T-helper 2 cell (primary cell): ENCODE measurements at places on chromosomes 11 and 22.

- DNase-seq, result no peak
These were observed 146.2 kb downstream of the ARHGAP42 start for GRCh38 chr11:100833276-100833675.

- no peak for DNase-seq
These were observed 434.5 kb upstream of the B3GAT1 start for GRCh38 chr11:134846328-134847082.

DNA sequence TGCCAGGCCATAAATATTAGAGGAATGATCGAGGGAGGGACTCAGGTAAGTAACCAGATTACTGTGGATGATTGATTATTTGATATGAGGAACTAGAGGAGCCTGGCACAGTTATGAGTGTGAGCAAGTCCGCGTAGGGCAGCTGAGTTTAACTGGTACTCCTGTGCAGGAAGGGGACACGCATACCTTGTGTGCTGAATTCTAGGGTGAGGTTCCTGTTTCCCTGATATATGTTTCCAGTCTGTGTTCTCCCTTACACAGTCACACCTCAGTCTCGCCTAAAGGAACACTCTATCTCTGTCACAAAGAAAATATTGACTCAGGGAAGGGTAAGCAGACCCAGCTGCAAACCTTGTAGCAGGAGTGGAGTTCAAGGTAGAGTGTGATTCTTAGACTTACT lies 17.4 kb downstream of the SGSM3 start:
- no peak for DNase-seq

GRCh38 chr22:17213976-17214375 lies 5.3 kb downstream of the ADA2 start:
- DNase-seq, result no peak

DNA sequence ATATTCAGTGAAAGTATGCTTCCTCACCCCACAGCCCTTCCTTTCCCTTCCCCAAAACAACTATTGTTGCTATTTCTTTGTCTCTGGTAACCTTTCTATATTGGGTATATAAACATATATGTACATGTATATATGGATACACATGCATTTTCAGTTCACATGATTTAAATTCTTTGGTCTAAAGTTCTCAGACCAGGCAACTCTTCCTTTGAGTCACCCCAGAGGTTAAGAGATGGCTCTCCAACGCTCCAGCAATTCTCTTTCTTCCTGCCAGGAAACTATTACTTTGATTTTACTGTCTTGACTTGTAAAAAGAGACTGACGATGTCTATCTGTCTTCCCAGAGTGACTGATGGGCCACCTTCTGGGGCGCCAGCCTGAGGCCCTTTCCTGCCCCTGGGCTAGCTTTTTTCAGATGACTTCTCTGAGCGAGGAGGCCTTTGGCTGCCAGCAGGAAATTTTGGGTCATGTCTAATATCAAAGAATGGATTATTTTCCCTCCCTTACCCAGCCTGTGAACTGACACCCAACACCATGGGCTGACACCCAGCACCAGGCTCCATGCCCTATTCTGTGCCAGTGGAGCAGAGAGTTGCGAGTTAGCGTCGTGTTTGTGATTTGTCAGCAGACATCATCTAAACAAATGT lies 14.4 kb upstream of the ST3GAL4 start:
- no peak for DNase-seq

DNA sequence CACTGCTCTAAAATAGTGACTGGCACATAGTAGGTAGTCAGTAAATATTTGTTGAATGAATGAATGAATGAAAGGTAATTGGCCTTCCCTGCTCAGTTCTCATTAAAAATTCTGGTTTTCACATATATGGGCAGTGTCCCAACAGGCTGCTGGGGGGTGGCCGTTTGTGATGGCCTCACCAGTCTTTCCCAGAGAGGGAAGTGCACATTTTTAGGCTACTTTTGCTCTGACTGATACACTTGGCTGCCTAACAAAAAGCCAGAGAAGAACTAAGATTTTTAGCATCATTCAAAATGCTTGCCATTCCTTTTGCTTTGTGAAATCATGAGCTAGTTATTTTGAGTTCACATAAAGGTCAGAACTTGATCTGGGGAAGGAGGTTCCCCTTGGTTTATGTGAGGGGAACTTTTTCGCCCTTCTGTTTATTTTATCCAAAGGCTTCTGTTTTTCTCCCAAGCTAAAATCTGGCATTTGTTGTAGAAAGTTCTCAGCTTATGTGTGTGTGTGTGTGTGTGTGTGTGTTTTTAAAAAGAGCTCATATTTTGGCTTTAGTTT lies 83.1 kb downstream of the PTPRJ start:
- DNase-seq, result no peak

- DNase-seq, result no peak
These were observed 66.2 kb upstream of the NECTIN1 start for GRCh38 chr11:119795231-119795630.

- no peak for DNase-seq
These were observed 387.1 kb downstream of the SOX6 start for GRCh38 chr11:15969281-15969680.

DNA sequence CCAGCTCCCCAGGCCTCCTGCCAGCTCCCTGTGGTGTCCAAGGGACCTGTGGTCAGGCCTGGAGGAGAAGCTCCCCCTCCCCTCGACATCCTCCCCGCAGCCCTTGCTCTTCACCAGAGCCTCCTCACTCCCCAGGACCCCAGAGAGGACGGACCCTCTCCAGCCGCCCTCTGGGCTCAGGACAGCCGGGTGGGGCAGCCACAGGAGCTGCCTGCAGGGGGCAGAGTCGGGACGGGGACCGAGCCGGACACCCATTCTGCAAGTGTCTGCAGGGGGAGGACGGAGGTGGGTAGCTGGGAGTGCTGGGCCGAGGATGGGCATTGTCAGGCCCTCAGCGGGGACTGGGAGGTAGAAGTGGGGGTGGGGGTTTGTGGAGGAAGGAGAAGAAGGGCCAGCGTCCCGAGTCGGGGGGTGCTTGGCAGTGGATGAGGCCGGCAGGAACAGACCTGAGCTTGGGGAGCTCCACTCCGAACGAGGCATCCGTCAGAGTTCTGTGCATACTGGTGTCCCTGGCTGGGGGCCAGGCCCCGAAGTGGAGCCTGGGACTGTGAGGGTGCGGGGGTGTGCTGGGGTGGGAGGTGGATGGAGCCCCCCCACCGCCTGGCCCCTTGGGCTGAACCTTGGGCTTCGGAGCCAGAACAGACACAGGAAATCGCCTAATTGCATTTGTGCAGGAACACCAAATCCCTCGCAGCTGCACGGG lies 15.2 kb downstream of the PRR33 start:
- DNase-seq, result no peak

GRCh38 chr11:114033066-114033465 lies 26.4 kb upstream of the ZBTB16 start:
- no peak for DNase-seq

DNA sequence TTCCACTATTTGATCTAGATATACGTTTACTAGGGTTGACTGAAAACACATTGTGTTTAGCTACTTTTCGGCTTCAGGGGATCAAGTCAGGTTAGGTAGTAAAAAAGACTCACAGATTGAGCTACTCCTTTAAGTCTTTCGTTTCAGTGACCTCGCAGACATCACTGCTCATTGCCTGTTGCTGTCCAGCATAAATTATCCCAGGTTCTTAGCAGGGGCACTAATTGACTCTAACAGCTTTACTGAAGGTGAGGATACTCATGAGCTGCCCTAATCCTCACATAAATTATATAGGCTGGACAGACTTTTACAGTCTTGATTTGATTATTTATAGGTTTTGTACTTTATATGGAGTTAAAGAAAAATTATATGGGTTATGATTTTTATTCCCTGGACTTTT lies 3.7 kb downstream of the CARD18 start:
- no peak for DNase-seq

GRCh38 chr11:130418756-130419155 lies 9.7 kb downstream of the ADAMTS8 start:
- DNase-seq, result no peak

GRCh38 chr11:4809246-4809645 lies 5.1 kb upstream of the OR52R1 start:
- no peak for DNase-seq

DNA sequence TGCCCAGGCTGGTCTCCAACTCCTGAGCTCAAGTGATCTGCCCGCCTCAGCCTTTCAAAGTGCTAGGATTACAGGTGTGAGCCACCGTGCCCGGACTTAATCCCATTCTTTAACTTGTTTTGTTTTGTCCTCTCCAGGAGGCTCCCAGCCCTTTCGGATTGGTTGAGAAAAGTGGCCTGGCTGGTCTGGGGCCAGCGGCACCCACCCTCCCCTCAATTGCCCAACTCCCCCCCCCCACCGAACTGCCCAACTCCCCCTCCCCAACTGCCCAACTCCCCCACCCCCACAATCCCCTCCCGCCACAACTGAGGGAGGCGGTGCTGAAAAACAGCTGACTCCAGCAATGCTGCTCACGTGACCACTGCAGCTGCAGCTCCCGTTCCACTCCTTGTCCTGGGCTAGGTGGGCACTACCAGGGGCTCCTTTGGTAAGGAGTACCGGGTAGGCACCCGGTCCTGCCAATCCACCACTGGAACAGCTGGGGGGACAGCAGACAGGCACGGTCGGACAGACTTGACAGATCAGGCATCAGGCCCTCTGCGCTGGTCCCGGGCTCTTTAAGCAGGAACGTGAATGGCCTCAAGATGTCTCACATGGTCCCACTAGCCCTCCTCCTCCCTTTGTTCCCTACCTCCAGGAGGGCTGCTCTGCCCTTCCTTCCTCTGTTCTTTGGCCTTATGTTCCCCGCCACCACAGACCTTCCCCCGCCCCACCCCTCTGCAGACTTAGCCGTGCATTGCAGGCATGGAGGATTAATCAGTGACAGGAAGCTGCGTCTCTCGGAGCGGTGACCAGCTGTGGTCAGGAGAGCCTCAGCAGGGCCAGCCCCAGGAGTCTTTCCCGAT lies at the start of gene TCN2:
Gene TCN2, plus strand, starts transcription at position 720 of the 845 bp plus-strand sequence. CDS start 158 bp downstream, outside the sequence.
- no peak for DNase-seq

- no peak for DNase-seq
These were observed 3.8 kb downstream of the SMTNL1 start for GRCh38 chr11:57541169-57541568.

DNA sequence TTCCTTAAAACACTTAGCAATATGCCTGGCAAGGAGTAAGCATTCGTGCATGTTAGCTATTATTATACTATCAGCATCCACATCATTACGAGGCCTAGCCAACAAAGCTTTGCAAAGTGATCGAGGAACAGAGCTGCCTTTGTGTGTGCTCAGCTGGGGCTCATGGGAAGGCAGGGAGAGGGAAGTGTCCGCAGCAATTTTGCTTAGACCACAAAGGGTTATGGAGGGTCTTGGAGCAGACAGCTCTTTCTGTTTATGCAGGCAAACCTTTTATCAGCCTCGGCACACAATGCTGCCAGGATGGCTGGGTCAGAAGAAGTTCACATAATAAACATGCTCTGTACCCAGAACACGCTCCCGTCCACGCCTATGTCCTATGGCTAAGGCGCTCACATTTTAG lies 10.9 kb upstream of the DKK3 start:
- DNase-seq, result no peak

- no peak for DNase-seq
These were observed 12.0 kb downstream of the SART1 start for GRCh38 chr11:65973439-65974110.

DNA sequence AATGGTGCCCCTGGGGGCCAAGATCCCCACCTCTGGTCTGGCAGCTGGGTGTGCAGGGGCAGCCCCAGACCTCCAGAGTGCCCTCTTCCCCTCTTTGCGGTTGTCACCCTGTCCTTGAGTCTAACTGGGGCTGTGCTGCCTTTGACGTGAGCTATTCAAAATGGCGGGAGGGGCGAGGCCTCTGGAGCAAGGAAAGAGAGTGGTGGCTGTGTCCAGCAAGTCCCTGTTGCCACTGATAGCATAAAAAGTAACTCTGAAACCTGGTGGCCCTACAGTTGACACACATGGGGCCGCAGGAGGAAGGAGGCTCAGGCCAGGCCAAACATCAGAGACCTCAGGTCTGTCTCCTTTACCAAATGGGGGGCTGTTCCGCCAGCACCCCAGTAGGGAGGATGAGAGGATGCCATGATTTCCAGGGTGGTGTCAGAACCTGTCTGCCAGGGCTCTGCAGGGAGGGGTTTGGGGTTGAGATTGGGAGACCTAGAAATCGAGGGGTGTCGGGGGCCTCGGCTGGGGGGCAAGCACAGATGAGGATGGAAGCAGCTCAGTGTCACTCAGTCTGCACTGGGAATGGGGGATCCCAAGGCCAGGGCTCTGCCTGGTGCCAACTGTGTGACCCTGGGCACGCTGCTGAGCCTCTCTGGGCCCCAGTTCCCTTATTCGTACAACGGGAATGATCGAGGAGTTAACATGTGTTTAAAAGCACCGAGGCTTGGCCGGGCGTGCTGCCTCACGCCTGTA lies 49.2 kb upstream of the KCNQ1OT1 start:
- DNase-seq, result no peak

GRCh38 chr22:42863349-42863961 lies 6.4 kb upstream of the ARFGAP3 start:
- DNase-seq, result no peak

- no peak for DNase-seq
These were observed 31.6 kb downstream of the ZNF214 start for GRCh38 chr11:6988506-6988905.

- no peak for DNase-seq
These were observed 135.8 kb downstream of the TEAD1 start for GRCh38 chr11:12809864-12810567.

GRCh38 chr11:121715405-121715804 lies 262.6 kb upstream of the SORL1-AS1 start:
- no peak for DNase-seq

GRCh38 chr11:22346282-22346681 lies 8.1 kb downstream of the SLC17A6 start:
- no peak for DNase-seq

DNA sequence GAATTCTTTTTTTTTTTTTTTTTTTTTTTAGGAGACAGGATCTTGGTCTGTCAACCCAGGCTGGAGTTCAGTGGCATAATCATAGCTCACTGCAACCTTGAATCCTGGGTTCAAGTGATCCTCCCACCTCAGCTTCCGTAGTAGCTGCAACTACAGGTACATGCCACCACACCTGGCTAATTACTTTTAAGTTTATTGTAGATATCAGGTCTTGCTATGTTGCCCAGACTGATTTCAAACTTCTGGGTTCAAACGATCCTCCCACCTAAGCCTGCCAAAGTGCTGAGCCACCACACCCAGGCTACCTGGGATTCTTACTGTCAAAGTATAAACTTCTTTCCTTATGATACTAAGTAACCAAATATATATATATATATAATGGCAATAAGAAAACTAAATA lies 50.9 kb upstream of the CHRNA10 start:
- DNase-seq, result no peak

GRCh38 chr11:19698493-19699292 lies 13.9 kb upstream of the NAV2 start:
- no peak for DNase-seq
